ENCODE measurements at places on chromosomes 1 and 21.

- no peak for DNase-seq
These were observed 975.7 kb upstream of the ADGRL2 start for GRCh38 chr1:80825067-80825466.

DNA sequence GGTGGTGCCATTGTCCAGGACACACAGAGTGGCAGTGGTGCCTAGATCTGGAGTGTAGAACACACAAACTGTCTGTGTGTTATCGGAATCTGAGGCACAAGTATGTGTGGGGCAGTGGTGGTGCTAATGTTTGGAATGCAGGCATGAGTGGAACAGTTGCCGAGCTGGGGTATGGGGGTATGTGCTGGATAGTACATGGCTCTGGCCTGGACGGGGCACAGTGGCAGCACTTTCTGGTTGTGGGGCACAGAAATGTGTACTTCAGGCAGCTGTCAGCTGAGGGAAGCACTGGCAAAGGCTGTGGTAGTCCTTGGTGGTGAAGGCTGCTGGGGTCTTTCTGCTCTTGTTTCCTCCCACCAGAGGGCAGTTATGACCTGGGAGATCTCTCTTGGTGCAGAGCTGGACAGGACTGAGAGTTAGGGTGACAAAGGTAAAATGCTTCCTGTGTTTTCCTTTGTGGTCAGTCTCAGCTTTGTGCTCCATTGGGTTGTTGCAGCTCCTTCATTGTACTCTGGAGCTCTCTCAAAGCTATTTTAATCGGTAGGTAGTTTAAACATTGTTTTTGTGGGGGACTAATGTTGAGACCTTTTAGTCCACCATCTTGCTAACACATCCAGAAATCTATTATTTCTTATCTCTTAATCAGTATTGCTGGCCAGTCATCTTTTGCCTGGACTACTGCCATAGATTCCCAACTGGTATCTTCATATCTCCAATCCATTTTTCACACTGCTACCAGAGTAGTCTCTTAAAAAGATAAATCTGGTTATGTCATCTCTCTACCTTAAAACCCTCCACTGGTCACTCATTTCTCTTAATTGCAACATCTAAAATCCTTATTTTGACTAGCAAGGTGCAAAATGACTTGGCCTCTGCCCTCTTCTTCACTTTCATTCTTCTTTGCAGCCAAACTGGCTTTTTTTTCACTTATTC, 83.9 kb upstream of the NBPF4 start:
- DNase-seq, result no peak

DNA sequence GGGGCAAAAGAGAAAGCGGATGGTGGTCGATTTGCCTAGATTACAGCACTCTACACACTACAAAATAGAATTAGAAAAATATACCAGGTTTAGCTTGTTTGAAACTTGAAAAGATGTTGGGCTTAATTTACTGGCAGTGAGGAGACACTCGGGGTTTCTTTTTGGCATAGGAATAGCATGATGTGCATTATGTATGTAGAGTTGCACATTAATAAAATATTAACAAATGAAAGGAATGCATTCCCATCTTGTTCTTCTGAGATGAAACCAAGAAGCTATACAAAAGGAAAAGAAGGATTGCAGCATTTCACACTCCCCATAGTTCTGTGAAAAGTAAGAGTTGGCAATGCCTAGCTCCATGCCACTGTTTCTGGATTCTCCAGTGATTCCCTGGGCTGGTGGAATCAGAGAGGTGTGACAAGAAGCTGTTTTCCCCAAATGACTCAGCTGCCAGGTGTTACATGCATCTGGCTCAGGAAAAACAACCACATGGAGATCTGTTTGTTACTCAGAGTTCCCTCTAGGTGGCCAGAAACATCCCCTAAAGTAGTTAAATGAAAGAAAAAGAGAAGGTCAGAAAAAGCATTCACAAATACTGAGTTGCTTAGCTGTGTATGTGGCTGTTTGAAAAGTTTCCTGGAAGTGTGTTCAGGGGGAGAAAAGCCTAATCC, 115.6 kb downstream of the UCK2 start:
- DNase-seq, result peak; percentile 32

GRCh38 chr1:36328713-36329112, 5.3 kb upstream of the EVA1B start:
- DNase-seq, result no peak

- no peak for DNase-seq
These were observed 3.9 kb upstream of the ARL8A start for GRCh38 chr1:202148391-202148790.

DNA sequence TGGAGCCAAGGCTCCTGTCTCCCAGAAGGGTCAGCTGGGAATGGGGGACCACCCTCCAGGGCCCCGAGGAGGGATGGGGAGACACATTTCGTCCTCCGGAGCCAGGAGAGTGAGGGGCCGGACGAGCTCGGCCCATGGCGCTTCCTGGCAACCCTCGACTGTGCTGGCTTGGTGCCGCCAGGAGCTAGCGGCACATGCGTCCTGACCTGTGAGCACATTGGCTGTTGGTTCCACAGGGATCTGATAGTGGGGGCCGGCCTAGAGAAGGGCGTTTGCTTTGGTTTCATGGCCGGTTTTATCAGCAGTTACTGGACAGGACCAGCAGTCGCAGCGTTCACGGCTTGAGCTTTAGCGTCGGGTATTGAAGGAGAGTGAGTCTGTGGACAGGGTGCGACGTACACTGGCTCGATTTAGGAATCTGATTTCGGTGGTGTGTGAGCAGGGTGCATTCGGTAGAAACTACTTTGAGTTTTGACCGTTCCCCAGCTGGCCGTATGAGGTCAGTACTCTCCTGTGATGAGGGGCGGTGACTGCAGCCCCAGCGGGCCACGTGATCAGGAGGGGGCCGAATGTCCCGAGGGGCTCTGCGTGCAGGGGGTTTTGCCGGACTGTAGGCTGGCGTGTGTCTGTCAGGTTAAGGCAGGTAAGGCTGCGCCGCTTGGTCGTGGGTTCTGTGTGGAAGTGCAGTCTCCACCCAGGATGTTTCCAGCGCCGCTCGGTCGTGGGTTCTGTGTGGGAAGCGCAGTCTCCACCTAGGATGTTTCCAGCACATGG, 18.7 kb downstream of the FAAP20 start:
- DNase-seq, result no peak

- DNase-seq, result no peak
These were observed 116.2 kb downstream of the KCNJ6 start for GRCh38 chr21:37800057-37800455.

DNA sequence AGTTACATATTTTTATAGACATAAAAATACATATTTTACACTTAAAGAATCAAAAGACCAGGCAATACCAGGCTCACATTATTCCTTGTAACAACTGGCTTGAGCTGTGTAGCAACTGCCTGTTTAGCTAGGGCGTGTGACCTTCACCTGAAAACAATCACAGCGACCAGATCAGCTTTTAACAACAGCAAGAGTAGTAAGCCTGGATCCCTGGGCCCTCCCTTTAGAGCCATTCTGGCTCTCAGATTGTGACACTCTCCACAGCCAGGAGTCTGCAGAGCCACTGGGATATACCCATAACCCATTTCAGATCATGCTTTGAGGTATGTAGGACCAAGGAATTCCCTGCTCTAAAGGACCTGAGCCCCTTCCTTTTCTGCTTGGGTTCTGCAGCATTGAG, 29.4 kb upstream of the GNG4 start:
- DNase-seq, result no peak

GRCh38 chr1:52159033-52159789, 17.3 kb downstream of the ZFYVE9 start:
- no peak for DNase-seq

GRCh38 chr1:78236716-78237115, 190.9 kb downstream of the GIPC2 start:
- DNase-seq, result no peak

GRCh38 chr1:40050863-40051262, 10.3 kb downstream of the CAP1 start:
- no peak for DNase-seq

- no peak for DNase-seq
These were observed 134.1 kb downstream of the ZC3H11B start for GRCh38 chr1:219478811-219479210.

- no peak for DNase-seq
These were observed 13.2 kb downstream of the USH2A start for GRCh38 chr1:216410026-216410425.

DNA sequence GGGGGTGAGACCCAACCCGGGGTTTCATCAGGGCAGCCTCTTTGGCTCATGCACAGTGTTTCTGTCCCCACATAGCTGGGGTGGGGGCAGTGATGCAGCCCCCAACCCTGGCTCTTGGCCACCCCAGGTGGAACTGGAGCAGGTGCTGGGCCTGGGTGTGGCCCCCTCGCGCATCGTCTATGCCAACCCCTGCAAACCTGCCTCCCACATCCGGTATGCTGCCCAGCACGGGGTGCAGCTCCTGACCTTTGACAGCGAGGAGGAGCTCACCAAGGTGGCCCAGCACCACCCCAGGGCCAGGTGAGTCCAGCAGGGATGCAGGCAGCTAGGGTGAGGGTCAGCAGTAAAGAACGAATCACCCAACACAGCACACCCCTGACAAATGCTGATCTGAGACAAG, 72.3 kb upstream of the TINAGL1 start:
- no peak for DNase-seq

DNA sequence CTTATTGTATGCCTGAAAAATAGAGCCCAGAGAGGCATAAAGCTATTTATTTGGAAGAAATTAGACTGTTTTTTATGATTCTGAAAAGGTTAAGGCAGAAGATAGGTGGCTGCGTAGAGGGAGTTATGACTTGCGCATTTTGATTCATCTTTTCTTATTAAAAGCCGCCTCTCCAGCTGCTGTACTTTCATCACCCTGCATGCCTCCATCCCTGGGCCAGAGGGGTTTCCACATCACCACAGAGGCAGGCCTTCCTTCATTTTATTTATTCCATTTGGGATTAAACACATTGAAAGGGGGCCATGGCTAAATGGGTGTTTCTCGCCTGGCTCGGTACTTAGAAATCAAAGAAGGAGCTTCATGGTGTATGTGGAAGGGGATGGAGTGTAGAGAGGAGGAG, 14.6 kb upstream of the RGS8 start:
- no peak for DNase-seq

DNA sequence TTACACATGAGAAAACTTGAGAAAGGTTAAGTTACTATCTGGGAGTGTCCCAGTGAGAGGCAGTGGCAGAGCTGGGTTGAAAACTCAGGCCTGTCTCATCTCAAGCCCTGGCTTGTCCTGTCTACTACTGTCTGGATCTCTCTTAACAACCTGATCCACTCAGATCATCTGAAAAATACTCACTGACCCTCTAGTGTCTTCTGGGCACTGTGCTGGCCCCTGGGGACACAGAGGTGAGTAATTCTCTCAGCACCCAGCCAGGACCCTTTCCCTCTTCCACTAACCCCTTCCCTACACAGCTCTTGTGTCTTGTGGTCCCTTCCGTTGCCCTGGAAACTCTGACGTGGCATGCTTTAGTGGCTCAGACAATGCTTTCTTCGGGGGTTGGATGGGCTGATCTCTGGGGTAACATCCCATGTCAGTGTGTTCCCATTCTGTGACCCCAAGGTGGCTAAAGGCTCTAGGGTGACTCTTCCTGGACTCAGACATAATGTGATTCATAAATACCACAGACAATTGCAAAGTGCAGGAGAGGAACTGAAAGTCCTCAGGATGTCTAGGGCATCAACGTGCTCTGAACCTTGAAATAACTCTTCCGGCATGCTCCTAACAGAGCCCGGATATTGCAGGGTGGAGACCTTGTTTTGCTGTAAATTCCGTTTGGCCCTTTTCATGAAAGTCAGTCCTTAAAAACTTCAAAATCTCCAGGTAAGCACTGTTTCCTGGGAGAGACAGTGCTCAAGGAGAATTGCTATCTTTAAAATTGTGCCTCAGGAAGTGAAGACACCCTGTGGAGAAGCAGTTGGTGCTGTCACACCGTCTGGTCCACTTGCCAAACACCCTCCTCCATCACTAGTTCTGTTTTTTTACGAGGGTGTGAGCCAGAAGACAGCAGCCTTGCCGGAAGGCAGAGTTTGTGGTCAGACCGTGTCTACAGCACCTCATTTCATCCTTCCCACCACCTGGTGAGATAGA, 4.0 kb downstream of the SHISAL2A start:
- DNase-seq, result no peak

GRCh38 chr1:177343445-177343844, 172.7 kb downstream of the BRINP2 start:
- no peak for DNase-seq

DNA sequence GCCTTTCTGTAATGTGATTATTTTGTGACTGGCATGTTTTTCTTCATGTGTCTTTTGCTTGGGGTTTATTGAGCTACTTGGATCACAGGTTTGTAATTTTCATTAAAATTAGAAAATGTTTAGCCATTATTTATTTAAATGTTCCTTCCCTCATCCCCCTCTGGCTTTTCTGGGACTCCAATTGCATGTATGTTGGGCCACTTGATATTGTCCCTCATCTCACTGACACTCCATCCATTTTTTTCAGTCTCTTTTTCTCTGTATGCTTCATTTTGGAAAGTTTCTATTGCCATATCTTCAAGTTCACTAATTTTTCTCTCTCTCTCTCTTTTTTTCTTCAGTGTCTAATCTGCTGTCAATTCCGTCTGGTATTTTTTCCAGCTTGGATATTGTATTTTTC, 390.1 kb downstream of the PRDM2 start:
- DNase-seq, result no peak

DNA sequence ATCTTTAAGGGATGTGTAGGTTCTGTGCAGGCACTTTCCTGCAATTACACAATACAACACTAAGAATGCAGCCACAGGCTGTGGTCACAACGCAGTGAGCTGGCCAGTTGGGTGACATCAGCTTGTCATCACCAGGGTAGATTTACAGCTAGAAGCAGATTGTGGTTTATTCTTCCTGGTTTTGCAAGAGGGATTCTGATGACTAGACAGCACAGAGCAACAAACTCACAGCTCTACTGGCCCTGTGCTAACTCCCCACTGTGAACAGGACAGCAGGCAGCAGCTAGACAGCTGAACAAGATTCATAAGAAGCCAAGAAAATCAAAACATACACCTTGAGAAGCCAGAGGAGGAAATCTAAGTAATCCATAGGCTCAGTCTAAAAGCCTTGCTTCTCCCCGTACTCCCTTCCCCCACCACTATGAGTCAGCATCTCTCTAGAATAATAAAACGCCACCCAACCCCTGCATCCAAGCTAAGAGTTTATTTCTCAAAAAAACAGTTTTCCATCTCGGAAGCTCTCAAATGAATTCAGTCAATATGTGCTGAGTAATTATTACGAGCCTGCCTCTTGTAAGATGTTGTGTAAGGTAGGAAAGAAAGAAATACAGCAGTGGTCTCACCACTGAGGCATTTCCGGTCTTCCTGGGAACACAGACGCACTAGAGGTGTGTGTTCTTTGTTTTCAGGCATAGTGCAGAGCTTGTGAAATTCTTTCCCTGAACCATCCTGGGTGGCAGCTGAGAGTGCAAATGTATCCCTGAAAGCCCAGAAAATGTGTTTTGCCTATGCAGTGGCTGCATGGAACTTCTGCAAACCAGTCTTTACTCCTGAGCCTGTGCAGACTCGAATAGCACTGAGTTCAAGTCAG, 162.8 kb downstream of the NTPCR start:
- DNase-seq, result no peak

Data from NCI-H2171 (cell line).